T-helper 2 cell treated with Interferon-gamma antibody and Interleukin-4, amounts not matched to agents 100 ng/mL and 5 ng/mL, for 36 hours (primary cell): ENCODE measurements at places on chromosomes 11 and 22. TPM values are rescaled to one million over a fixed set of nuclear protein-coding genes. Genes with fewer than 3 reads are reported as not detected.

The SCGB1D2 gene
- not detected in 2 replicates for total RNA-seq

The LARGE1 gene
- total RNA-seq: 0.16 TPM in 1 of 2 replicates, not detected in the other

The RNF214 gene
- 21.5 and 23.6 TPM in 2 replicates for total RNA-seq

The EXPH5 gene
- total RNA-seq: 0.84 and 0.89 TPM in 2 replicates

The FGF3 gene
- total RNA-seq: not detected in 2 replicates

The HEPN1 gene
- not detected in 2 replicates for total RNA-seq

The TMEM45B gene
- 0.36 and 0.43 TPM in 2 replicates for total RNA-seq

The XNDC1N gene
- total RNA-seq: 19.1 and 20.5 TPM in 2 replicates

The CSF2RB gene
- 7.8 TPM in 2 replicates for total RNA-seq

The CCDC188 gene
- 0.16 and 0.59 TPM in 2 replicates for total RNA-seq

The SLC22A12 gene
- not detected in 2 replicates for total RNA-seq

The CCDC15 gene
- 9.3 and 9.5 TPM in 2 replicates for total RNA-seq

The TSPAN4 gene
- 8.5 and 8.8 TPM in 2 replicates for total RNA-seq

The CHRNA10 gene
- total RNA-seq: 3.0 and 3.7 TPM in 2 replicates

The MS4A10 gene
- not detected in 2 replicates for total RNA-seq

The MPZL2 gene
- 3.8 and 5.2 TPM in 2 replicates for total RNA-seq

The DSCAML1 gene
- 0.05 TPM in 1 of 2 replicates, not detected in the other for total RNA-seq

The PVALB gene
- total RNA-seq: not detected in 2 replicates

The C11orf86 gene
- not detected in 2 replicates for total RNA-seq

The C11orf52 gene
- total RNA-seq: 0.27 TPM in 1 of 2 replicates, not detected in the other

The PTDSS2 gene
- total RNA-seq: 26.5 and 28.4 TPM in 2 replicates

The OR8D4 gene
- not detected in 2 replicates for total RNA-seq

The SEPTIN5 gene
- 0.45 TPM in 1 of 2 replicates, not detected in the other for total RNA-seq

The OR5P2 gene
- total RNA-seq: not detected in 2 replicates

The FAM227A gene
- 0.11 TPM in 1 of 2 replicates, not detected in the other for total RNA-seq

The OR10D3 gene
- not detected in 2 replicates for total RNA-seq

The KCNQ1 gene
- total RNA-seq: 5.7 and 6.0 TPM in 2 replicates
